ENCODE measurements at places on chromosomes 4 and X.

GRCh38 chrX:41952102-41952501 is 28.7 kb upstream of the CASK start:
- no peak for DNase-seq

- DNase-seq: no peak
These were observed 16.5 kb downstream of the KLHL13 start for GRCh38 chrX:118100091-118100490.

DNA sequence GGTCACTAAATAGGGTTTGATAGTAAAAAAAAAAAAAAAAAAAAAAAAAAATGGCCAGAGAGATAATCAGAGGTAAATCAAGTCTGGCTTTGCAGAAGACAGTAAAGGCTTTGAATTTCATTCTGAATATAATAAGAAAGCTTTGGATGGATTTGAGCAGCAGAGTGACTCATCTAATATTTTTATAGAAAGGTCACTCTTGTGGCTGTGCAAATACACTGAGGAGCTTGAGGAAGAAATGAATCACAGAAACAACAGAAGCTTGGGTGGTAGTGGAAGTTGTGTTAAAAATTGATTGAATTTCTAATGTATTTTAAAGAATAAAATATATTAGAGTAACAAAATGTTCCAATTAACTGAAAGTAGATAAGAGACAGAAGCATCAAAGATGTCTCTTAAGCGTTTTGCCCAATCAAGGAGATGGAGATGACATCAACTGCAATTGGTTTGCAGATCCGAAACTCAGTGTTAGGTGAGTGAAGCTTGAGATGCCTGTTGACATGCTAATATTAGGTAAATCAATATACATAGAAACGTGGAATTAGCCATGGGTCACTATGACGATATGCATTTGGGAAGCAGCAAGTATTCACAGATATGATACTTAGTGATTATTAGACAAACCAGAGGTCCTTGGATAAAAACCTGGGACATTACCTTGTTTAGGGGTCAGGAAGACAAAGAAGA is 280.5 kb downstream of the GPM6A start:
- no peak for DNase-seq

DNA sequence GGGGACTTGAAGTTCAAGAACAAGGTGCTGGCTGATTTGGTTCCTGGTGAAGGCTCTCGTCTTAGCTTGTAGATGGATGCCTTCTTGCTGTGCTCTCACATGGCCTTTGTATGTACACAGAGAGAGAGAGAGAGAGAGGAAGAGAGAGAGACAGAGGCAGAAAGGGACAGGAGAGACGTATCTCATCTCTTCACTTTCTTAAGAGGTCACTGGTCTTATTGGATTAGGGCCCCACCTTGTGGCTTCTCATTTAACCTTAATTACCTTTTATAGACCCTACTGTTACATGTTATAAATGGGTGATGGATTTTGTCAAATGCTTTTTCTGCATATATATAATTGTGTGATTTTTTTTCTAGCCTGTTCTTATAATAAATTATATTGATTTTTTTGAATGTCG is 1444.2 kb downstream of the ADGRL3 start:
- DNase-seq: no peak

- DNase-seq: no peak
These were observed 13.4 kb upstream of the ETDC start for GRCh38 chrX:135295944-135296305.

GRCh38 chrX:10480861-10481260 is 139.5 kb downstream of the MID1 start:
- DNase-seq: no peak

GRCh38 chr4:6942238-6942800 is 32.7 kb downstream of the TBC1D14 start:
- DNase-seq: peak; percentile 33

DNA sequence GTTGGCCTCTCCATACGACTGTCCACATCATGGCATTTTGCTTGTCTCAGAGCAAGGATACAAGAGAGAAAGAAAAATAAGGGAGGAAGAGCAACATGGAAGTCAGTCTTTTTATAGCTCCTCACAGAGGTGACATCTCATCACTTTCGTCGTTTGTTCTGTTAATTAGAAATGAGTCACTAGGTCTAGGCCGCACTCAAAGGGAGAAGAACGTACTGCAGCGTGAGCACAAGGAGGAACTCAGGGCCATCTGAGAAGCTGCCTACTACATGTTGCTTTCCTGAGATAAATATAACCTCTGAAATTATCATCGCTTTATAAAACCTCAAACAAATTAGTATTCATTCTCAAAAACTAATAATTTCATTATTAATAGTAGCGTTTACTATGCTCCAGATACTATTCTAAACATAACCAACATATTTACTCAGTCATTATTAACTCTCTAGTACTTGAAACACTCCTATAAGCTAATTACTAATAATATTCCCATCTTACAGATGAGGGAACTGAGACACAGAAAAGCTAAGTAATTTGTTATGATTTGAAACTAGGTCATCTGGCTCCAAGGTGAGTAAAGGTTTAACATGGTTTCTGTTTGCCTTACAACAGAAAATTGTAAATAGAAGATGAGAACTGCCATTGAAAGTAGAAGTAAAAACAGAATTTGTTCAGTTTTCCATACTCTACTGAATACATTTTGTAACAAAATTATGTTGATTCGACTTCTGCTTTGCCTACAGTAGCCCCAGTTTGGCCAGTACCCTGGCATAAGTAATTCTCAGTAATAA is 213.2 kb upstream of the UGT8 start:
- DNase-seq: no peak

GRCh38 chrX:16466640-16467432 is 183.1 kb upstream of the S100G start:
- DNase-seq: no peak

- DNase-seq: no peak
These were observed 16.3 kb downstream of the MAN2B2 start for GRCh38 chr4:6591313-6591712.

- DNase-seq: no peak
These were observed 5.5 kb upstream of the NKX1-1 start for GRCh38 chr4:1411436-1412375.

- no peak for DNase-seq
These were observed 712.4 kb upstream of the LCORL start for GRCh38 chr4:18733961-18734360.

DNA sequence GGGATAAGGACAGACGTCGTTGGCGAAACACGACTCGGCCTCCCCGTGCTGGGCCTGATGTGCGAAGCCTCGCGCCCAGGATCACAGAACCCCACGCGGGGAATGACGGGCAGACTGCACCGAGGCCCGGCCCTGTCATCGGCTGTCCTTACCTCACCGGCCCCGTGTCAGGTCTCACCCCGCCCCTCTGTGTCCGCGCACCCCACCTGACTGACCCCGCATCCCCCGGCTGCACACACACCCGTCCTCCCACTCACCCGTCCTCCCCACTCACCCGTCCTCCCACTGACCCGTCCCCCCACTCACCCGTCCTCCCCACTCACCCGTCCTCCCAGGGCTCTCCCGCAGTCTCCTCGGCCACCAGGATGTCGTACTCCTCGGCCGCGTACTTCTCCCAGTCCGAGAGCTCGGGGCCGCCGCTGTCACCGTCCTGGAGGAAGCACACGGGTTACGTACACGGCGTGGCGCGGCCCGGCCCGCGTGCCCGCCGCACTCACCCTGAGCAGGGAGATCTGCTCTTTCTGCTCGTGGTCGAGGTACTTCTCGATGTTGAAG is 19.8 kb upstream of the GTPBP6 start:
- no peak for DNase-seq

GRCh38 chrX:141732031-141732430 is 33.5 kb upstream of the SPANXD start:
- no peak for DNase-seq

DNA sequence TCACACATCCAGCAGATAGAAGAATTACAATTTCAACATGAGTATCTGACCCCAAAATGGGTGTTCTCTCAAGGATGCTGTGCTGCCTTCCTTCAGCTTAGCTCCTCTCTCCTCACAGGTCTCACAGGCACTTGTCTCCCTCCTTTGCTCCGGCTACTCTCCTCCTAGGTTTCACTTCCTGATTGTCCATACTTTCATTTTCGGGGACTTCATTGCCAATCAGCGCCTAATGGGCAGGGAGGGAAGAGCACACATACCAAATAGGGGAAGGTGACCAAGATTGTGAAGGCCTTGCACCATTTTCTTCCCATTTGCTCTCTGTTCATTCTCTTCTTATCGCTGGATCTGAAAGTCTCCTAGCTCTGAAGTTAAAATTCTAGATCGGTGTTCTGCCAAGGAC is 125.4 kb upstream of the EOLA2 start:
- DNase-seq: no peak

DNA sequence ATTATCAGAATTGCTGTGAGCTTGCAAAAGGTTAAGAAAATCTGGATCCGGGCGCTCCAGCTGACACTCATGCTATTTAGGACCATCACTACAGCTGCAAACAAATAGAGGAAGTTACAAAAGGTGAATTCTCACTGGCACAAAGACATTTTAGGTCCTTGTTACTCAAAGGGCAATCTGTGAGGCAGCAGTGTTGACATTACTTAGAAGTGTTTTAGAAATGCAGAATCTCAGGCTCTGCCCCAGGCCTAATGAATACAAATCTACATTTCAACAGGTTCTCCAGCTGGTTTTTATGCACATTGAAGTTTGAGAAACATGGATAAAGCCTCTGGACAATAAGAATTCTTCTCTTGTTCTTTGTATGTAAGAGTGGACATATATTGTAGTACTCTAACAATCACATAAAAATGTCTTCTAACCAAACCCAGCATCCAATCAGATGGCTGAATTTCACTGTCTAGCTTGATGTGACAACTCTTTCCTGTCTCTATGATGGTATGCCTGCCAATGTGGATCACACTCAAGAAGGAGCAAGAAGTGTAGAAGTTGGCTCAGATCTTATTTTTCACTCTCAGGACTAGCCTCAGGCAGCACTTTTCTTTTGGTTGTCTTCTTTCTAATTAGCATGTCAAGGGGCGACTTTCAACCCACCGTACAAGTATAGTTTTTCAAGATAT is 18.8 kb downstream of the SLC7A11 start:
- DNase-seq: no peak
